ENCODE measurements at places on chromosomes 3 and 15. TPM values are rescaled to one million over a fixed set of nuclear protein-coding genes. Genes with fewer than 3 reads are reported as not detected.

DNA sequence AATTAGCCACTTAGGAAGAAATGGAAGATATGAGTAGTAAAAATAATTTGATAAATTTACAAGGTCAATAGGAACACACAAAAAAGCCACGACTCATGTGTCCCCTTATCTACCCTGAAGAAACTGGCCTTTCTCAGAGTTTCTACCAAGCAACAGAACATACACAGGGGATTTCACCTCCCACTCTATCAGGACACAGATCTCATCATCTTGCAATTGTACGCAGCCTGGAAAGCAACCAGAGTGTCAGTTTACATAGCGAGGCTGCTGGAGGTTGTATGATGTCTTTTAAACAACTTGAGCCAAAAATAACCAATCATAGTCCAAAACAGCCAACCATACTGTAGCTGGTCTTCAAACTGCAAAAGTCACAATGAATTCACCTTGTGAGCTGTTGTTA is 19.7 kb upstream of the LMOD3 start:
- no peak for DNase-seq

DNA sequence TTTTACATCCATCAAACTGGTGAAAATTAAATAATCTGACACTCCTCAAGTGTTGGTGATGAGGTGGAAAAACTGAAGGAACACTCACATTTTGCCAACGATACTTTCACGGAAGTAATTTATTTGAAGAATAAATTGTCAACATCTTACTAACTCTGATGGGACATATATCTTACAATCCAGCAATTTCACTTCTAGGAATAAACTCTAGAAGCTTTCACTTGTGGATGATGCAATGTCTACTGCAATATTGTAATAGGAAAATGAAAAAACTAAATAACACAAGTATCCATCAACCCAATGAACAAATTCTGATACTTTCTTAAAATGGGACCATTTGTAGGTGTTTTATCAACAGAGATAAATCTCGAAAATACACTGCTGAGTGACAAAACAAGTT is 16.2 kb upstream of the LIPC start:
- DNase-seq = no peak

GRCh38 chr3:24305795-24306467 is 188.7 kb downstream of the THRB start:
- DNase-seq = no peak

DNA sequence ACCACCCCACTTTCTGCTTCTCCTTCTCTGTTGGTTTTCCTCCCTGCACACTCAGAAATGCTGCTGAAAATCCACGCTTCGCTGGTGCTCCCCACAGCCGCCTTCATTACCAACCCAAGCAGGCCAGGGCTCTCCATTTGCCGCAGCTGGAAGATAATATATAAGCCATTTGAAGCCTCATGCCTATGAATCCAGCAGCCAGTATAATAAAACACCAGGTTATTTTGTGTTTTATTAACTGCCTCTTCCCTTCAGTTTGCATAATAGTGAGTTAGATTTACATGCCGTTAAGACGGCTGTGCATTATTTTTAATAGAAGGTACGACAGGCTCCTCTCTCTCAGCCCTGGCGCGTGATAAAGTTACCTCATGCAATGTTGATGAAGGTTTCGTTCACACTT is 86.6 kb downstream of the TOP2B start:
- DNase-seq = no peak

- DNase-seq = no peak
Measured at GRCh38 chr15:70113304-70113700, 15.6 kb upstream of the TLE3 start.

GRCh38 chr3:13894096-13894806 is 14.4 kb upstream of the WNT7A start:
- DNase-seq = no peak

- DNase-seq = no peak
Measured at GRCh38 chr15:72389231-72389630, 8.9 kb upstream of the TMEM202 start.

DNA sequence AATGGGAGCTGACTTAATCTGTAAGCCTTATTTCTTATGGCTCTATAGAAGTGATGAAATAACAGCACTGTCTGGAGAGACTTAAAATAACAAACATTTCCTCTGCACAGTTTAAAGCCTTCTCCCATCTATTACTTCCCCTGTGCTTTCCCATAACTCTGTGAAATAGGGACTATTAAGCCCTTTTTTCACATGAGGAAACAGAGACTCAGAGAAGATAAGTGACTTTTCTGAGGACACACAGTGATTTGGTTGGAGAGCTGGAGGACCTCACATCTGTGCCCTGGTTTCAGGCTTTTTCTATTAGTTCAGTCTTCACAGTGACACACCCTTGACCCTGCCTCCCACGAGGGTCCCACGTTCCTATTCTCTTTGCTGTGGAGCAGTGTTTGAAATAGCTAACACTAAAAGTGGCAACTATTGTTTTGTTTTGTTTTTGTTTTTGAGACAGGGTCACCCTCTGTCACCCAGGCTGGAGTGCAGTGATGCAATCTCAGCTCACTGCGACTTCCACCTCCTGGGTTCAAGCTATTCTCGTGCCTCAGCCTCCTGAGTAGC is 82.9 kb downstream of the ST6GAL1 start:
- DNase-seq = no peak

- no peak for DNase-seq
Measured at GRCh38 chr3:34387826-34388564, 589.6 kb downstream of the PDCD6IP start.

DNA sequence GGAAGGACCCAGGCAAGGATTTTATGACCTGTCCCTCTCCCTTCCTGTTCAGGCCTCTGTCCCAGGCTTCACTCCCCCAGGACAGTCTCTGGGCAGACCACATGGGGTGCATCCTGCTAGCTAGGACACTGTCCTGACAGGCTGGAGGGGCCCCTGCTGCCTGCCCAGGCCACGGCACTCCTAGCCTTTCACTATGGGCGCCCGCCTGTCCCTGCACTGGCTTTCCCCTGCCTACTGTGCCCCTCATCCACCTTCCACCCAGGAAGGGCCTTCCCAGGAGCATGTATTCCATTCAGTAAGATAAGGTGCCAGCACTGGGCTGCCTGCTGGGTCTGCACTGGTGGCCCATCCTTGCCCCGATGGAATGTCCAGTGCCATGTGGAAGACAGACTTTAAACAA is 145.3 kb downstream of the DNAJB8 start:
- DNase-seq = no peak

DNA sequence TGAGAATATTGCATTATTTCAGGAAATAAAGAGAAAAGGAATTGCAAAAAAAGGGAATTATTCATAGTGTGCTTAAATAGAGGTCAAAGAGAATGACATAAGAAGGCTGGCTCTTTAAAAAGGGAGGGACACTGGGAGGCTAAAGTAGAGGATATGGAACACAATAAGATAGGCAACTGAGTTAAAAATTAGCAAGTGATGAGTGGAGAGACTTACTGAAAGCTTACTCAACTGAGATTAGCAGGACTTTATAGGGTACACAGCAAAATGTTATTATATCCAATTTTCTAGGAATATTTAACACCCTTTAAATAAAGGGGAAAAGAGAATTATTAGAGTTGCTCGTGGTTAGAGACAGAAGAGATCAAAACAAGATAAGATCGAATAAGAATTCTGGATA is 375.2 kb downstream of the LSAMP start:
- DNase-seq = no peak

- DNase-seq = no peak
Measured at GRCh38 chr15:53307952-53308624, 451.4 kb downstream of the WDR72 start.

GRCh38 chr3:107213044-107213669 is 164.1 kb upstream of the CCDC54 start:
- DNase-seq = no peak

TLR9 gene
- 0.82 TPM for polyA plus RNA-seq

ATP10A gene
- 0.11 TPM for polyA plus RNA-seq

SACM1L gene
- polyA plus RNA-seq = 29.3 TPM

SLC27A2 gene
- polyA plus RNA-seq = 1.2 TPM

CHCHD4 gene
- polyA plus RNA-seq = 36.4 TPM

WDR5B gene
- polyA plus RNA-seq = 2.8 TPM

TRIM42 gene
- not detected for polyA plus RNA-seq

SAMD7 gene
- polyA plus RNA-seq = not detected
